ENCODE measurements at places on chromosomes 2 and 18.

DNA sequence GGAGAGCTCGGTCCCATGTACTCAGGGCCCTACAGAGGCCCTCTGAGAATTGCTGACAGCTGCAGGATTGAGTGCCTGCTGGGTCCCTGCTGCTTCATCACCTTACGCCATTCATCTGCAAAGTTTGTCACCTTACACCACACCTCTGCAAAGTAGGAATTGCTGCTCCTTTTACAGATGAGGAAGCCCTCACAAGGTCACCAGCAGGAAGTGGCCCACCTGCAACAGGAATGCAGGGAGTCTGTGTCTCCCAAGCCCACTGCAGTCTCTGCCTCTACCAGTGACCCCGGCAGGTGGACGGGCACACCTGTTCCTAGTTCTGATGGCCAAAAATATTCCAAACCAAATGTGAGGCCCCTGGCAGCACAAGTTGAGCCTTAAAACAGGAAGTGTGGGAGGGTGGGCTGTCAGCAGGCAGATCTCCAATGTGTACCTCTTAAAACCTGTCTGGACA lies 441.4 kb downstream of the NBAS start:
- DNase-seq = no peak

- no peak for DNase-seq
Measured at GRCh38 chr2:30549096-30549495, 102.0 kb downstream of the LCLAT1 start.

DNA sequence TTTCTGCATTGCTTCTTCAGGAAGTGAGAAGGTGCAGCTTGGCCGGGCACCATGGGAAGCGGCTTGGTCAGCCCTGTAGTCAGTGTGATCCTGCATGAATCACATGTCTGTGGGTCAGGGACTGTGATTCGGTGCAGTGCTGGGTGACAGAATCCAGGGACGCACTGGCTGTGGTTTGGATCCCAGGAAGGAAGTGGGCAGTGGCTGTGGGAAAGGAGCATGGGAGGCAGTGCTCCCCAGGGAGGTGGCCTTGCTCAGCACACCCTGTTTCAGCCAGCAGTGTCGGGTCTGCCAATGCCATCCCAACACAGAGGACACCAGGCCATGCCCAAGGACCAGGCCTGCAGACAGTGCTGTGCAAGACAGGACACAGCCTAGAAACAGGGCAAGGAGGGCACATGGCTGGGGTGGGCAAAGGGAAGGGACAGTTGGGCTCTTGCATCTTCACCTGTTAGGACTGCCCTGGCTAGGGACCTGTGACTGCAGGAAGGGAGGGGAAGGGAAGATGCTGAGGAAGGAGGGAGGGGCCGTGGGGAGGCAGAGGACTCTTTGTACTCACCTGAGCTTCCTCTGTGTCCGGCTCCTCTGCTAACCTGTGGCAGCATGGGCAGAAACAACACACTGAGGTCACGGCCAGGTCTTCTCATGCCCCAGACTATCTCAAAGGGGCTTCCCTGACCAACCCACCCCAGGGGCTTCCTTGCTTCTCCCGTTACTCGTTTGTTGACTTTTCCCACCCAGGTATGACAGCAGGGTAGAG lies 37.2 kb upstream of the DNMT3A start:
- no peak for DNase-seq

DNA sequence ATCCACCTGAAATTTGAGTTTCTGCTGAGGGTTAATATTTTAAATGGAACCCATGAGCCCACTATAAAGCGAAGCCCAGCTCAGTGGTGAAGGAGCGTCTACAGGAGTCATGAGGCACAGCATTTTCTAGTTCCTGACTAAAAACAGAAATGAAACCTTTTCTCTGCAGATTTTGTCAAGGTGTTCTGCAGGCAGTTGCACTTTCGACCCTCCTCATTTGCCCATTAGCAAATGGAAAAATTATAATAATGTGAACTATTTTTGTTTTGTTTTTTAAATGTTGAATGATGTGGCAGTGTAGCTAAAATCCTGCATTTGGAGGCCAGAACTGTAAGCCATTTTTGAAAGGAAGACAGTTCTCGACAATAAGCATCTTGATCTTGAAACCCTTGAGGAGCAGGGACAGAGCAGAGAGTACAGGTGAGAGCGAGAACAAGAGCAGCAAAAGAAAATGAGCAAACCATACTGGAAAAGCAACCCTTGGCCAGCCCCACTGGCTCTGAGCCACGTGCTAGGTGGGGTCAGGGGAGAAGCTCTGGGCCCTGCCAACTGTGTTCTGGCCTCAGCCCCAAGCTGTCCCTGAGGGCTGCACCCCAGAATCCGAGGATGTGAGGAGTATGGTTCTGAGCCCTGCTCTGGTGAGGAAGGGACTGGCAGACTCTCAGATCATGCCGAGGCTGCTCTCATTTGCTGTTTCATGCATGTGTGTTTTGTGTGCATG lies 26.4 kb upstream of the COPS8 start:
- no peak for DNase-seq

DNA sequence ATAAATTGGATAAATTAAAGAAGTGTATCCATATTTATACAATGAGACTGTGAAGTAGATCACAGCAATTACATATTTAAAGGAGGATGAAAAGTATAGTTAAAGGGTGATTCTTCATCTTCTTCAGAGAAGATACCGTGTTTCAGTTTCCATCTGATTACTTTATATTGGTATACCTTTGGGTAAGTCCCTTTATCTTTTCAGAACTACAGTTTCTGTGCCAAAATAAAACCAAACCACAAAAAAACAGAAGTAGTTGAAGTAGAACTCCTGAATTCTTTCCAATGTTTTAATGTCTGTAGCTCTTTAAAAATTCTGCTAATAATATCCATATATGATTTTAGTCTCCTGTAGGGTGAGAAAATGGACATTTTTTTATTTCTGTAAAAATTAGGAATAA lies 231.2 kb upstream of the LINC00305 start:
- DNase-seq = no peak

GRCh38 chr18:79300413-79300812 lies 95.3 kb upstream of the NFATC1 start:
- DNase-seq = no peak

- DNase-seq = no peak
Measured at GRCh38 chr2:232299927-232300674, 78.5 kb upstream of the ALPP start.

DNA sequence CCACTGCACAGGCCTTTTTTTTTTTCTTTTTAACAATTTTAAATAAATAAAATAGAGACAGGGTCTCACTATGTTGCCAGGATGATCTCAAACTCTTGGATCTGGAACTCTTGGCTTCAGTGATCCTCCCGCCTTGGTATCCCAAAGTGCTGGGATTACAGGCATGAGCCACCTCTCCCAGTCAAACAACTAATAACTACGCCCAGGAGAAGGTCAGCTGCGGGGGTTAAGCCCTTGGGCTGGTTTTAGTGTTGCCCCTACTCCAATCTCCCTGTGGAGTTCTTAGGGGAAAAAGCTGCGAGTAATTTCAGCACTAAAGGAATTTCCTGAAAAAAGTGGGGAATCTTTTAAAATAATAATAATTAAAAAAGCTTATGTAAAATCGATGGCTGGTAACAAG lies 96.4 kb upstream of the XPO1 start:
- no peak for DNase-seq

- peak; percentile 38 for DNase-seq
Measured at GRCh38 chr18:76490033-76490432, 5.0 kb downstream of the ZNF516 start.
